ENCODE measurements at places on chromosomes 5 and 9.

DNA sequence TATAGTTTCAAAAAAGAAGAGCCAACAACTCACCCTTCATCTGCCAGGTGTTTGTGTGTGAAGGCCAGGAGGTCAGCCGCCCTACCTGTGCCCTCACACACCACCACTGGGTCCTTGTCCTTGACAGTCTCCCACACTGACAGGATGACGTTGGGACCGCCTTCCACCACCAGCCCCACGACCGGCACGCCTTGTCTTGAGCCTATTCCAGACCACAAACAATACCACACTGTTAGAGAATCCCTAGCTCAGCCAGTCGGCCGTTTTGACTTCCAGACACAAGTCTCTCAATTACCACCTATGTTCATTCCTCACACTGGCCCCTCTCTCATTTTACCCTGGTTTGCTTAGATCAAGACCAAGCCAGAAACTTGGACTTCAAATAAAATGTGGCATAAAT is 66.1 kb downstream of the TRPM6 start:
- no peak for DNase-seq

GRCh38 chr9:126880226-126880946 is 19.9 kb downstream of the ZBTB34 start:
- no peak for DNase-seq

GRCh38 chr9:108475813-108476212 is 380.0 kb downstream of the ACTL7B start:
- DNase-seq: no peak

DNA sequence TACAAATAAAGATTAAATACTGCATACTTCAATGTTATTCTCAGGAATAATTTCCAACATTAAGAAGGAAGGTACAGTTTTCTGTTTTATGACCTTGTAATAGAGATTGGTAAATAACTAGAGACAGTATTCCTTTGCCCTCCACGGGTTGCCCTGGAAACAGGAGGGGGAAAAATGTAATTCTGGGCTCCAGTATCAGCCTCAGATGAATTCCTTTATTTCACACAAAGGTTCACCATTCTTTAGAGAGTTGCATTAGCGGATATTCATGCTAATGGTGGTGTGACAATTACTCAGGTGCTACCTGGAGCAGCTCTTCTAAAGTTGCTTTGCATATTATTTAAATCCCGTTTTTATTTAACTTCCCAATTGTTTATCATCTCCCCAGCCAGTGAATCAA is 42.6 kb downstream of the CETN3 start:
- DNase-seq: no peak

GRCh38 chr9:95107976-95108375 is 209.5 kb downstream of the FANCC start:
- no peak for DNase-seq

GRCh38 chr5:148984345-148984744 is 78.5 kb downstream of the SH3TC2 start:
- no peak for DNase-seq

GRCh38 chr5:170478306-170478705 is 25.5 kb upstream of the KCNIP1 start:
- DNase-seq: no peak

- DNase-seq: no peak
Measured at GRCh38 chr9:6667633-6668280, 22.2 kb upstream of the GLDC start.

- DNase-seq: no peak
Measured at GRCh38 chr9:133818444-133818843, 80.3 kb upstream of the SARDH start.

- DNase-seq: no peak
Measured at GRCh38 chr5:152331006-152331405, 74.1 kb downstream of the NMUR2 start.

DNA sequence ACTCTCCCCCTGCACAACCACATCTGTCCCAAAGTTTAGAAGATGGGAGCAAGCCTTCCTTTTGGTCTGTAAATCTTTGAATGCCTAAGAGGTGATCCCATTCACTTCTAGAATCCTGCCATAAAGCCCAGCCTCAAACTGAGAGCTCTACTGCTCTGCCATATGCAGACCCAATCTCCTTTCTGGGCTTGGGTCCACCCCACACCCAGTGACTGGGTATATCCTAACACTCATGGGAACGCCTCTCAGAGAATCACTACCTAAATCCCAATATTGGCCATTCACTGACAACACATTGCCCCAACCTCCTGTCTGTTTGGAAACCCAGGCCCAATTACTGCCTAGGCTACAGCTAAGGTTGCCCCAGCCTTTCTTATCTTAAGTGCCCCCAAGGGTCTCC is 90.7 kb downstream of the MAMDC2 start:
- DNase-seq: no peak

DNA sequence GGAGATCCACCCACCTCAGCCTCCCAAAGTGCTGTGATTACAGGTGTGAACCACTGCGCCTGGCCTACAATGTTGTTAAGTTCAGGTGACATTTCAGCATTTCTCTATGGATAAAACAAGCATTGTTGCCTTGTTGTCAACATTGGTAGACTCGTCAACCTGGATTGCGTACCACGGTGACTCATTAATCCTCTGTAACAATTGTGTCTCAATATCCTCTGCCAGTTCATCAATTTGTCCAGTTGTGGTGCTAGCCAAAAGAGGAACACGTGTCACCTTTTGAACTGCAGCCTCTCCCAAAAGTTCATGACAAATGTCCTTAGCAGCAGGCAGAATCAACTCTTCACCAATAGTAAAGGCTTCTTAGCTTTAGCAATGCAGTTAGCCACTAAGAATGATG is 46.3 kb upstream of the LARP1 start:
- DNase-seq: no peak

GRCh38 chr5:81234299-81234698 is 1.2 kb downstream of the CKMT2 start:
- DNase-seq: no peak

All from stimulated activated CD8-positive, alpha-beta memory T cell treated with anti-CD3 and anti-CD28 coated beads, Interleukin-12 subunit alpha, Interleukin-12 subunit beta, amount 100 ng/mL, for 4 hours (primary cell).